ENCODE measurements at places on chromosomes 11 and 22.
A peak's percentile ranks its signal among the peaks of the same experiment; 100 is the strongest.

DNA sequence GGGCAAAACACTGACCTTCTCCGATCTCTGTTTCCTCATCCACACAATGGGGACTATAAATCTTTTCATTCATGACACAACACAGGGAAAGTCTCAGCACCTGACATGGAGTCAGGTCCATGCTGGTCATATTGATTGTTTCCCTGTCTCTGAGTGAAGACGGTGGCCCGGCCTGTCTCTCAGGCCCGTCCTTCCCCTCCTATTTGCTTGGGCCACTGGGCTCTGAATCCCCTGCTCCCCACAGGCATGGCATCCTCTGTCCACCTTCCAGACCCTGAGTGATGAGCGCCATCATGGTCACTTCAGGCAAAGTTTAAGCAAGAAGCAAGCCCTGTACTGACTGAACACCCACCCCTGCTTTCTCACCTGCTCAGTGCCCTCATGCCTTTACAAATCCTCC is 113.3 kb upstream of the ALX4 start:
- DNase-seq = no peak

DNA sequence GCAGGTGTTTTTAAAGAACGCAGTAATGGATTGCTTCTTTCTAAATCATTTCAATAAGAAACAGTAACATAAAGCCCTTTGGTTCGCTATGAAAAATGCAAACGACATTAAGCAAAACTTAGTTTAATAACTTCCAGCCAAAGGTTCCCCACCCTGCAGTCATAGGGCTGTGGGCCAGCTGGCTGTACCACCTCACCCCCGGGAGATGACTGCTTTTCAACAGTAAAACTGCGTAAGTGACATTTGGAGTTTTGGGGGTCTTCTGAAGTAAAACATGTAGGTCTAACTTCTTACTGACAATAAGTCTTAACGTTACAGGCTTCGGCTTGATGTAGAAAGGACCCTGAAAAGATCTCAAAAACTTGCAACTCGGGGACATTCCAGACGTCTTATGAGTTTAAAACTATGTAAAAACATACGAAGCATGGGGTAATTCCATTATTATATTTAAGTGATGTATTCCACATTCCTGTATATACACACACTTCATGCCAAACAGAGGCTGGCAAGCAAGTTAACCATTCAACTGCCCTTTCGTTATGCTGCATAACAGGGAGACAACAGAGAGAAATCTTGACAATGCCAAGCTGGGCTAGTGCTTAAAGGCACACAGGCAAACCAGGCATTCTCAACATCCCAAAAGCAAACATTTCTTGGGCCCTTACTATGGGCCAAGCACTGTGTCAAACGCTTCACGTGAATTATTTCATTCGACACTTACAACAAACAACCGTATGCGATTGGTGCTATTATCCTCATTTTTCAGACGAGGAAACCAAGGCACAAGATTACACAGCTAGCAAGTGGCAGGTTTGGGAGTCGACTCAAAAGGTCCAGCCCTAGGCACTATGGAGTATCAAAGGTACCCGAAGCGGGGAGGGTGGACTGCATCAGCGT is 1.2 kb downstream of the MRTFA start:
- peak; percentile 22 for DNase-seq

DNA sequence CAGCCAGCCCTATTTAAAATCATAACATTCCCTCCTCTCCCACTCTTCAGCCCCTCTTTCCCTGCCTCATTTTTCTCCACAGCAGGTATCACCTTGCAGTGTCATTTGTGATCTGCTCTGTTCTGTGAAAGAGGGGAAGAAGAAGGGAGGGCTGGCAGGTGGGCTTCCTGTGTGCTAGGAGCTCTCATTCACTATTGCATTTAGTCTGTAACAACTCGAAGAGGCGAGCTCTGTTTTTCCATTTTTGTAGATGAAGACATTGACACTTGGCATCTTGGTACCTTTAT is 52.1 kb upstream of the CRYBB3 start:
- DNase-seq = no peak

- no peak for DNase-seq
Measured at GRCh38 chr22:44671742-44672141, 30.3 kb upstream of the PRR5 start.

- DNase-seq = no peak
Measured at GRCh38 chr11:119117004-119117706, 4.2 kb upstream of the HINFP start.

- no peak for DNase-seq
Measured at GRCh38 chr11:125075242-125075625, 12.1 kb downstream of the SLC37A2 start.

DNA sequence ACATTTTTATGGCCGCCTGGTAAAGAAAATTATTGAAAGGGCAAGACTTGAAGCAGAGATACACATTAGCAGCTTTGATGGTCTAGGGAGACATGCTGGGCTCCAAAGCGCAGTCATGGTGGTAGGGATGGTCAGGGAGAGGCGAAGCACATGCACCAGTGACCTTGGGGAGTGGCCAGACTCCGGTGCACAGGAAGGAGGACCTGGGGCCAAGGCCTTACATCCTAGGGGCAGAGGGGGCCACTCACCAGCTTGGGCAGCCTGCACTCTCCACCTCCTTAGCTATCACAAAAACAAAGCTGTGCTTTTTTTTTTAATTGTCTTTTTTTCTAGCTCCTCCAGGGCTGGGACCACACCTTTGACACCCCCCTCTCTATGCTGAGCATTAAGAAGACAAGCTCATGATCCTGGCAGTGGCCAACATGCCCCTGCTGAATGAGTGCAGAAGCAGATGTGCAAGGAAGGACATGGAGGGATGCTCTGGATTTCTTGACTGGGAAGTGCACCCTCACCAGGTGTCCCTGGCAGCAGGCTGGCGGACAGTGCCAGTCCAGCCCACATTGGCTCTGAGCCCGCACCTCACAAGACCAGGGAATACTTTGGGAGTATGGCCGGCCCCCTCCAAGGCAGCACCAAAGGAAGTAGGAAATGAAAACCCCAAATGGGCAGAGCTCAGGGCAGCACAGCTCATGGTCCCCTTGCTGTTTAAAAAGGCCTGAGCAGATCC is 619.9 kb downstream of the TBC1D22A start:
- DNase-seq = no peak

DNA sequence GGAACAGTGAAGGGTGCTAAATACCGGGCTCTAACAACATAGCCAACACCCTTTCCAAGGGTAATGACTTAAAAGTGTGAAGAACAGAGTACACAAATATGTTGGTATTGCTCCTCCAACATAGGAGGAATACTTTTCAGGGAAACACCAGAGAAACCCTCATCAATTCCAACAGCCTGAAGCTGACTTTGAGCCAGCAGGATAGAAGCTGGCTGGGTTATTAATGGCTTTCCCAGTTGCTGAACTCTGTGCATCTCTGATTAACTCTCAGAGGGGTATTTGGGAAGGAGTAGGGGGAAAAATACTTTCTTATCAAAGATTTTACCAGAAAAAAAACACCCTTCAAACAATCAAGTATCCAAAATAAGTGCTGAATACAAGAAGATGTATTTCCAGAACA is 95.6 kb downstream of the AMBRA1 start:
- DNase-seq = no peak

DNA sequence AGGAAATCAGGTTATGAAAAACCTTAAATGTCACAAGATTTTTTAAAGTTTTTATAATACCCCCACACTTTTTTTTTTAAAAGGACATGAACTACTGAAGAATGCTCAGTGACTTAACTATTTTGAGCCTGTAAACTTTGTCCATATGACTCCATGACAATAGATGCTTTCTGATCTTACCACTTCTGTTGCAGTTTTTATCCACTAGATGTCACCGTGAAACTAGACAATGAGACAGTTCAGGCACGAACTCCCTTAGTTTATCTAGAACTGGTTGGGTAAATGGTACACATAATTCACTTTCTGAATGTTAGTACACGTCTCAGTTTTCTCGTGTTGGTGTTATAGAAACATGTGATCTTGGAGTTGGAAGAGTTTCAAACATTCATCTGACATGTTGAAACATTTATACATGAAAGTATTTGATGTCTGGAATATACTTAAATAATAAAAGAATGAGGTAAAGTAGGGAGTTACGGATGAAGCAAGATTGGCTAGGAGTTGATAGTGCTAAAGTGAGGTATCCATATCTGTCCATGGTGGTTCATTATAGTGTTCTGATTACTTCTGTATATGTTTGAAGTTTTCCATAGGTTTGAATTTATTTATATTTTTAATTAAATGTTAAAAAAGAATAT is 8.1 kb downstream of the CCDC15 start:
- DNase-seq = peak; percentile 73

DNA sequence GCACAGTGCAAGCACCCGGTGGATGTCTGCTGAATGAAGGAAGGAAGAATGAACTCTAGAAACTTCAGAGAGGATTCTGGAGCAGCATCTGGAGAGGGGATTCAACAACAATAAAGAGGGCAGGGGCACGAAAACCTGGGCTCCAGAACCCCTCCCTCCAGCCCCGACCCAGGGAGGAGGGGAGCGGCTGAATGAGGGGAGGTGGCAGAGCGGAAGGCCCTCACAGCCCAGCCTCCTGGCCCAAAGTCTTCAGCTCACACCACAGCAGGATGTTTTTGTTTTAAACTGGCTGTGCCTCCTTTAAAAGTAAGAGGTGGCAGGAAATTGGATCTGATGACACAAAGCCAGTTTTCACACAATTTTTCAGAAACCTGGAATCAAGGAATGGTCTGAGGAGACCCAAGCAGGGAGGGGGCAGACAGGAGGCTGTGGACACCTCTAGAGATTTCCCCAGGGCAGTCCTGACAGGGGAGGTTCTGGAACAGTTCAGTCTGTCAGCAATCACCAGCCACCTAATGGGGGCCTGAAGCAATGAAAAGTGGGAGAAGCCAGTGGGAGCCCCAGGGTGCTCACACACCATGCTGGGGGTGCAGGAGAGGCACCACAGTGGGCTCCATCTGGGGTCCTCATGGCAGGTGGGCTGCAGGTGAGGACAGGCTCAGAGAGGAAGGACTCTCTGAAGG is 44.4 kb upstream of the TCF20 start:
- no peak for DNase-seq

- no peak for DNase-seq
Measured at GRCh38 chr11:10955616-10956015, 97.8 kb upstream of the ZBED5 start.

GRCh38 chr22:41841085-41841712 is 8.3 kb downstream of the SREBF2 start:
- DNase-seq = no peak

GRCh38 chr11:77560605-77561004 is 29.1 kb upstream of the AQP11 start:
- peak; percentile 80 for DNase-seq

DNA sequence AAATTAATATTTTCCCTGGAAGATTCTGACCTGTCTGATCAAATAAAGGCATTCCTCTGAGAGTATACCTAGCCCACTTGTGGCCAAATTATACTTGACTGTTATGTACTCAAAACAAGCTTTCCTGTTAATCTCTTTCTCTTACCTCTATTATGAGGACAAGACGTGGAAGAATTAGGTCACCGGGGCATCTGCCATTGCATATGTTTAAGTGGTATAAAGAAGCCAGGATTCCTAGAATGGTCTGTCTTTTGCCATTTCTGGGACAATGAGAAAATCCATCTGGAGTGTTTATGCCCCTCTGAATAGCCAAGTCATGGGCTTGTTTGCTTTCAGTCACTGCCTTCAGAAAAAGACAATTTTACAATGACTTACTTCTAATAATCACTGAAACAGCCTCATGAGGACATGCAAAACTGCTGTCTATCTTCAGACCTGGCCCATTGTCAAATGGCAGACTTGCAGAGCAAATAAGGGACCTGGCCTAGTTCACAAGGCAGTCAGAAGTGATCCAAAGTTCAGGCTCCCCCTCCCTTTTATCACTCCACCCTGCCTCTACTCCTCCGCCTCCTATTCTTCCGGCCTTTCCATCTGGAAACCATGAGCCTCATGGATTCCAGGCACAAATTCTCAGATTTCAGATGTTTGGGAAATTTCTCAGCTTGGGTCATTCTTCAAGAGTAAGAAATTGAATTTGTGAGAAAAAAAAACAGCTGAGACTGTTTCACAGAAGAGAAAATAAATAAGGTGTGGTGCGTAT is 128.1 kb upstream of the LDLRAD3 start:
- no peak for DNase-seq

GRCh38 chr11:83816572-83817187 is 530.5 kb upstream of the CCDC90B start:
- peak; percentile 34 for DNase-seq

DNA sequence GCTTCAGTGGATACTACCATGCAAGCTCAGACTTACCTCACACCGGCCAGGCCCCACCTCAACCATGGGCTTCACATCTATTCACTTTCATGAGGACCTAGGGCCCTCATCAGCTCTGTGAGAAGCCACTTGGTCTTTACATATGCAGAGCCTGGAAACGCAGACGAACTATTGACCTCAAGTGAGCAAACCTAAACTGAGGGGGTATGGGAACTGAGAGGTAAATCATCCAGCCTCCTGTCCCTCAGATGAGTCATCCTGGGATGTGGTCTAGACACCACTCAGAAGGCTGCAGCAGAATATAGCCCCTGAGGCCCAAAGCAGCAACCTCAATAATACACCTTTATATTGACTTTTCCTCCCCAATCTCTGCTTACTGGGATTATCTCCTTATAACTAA is 578.0 kb downstream of the INSC start:
- peak; percentile 68 for DNase-seq

DNA sequence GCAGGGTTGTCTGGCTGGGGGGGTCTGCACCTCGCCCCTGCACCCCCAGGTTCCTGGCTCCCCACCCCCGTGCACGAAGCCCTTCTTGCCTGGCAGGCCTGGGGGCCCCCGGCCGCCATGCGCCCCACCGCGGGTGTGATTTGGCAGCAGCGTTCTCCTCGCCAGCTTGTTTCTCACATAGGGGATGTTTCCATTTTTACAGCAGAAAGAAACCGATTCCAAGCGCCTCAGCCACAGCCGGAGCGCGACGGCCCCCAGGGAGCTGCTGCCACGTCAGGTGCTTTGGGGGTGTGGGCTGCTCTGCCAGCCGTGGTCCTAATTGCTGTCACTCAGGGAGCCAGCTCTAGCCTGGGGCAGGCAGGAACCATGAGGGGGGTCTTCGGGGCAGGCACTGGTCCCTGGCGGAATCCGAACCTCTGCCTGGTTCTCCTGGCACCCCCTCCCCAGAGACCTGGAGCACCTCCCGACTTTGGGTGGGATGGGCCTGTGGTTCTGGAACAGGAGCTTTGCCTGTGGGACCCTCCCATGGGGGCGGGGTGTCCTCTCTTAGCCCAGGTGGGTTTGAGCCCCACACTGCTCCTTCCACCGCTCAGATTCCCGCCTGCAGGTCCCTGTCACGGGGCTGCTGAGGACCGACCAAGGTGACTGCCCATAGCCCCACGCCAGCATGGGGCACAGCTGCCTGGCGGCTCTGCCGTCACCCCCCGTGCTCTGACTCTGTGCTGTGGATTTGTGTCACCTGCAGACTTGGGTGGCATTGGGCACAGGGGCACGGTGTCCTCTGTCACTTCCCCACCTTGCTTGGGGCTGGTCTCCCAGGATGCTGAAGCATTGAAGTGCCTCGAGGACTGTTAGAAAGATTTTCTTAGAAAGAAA is 54.0 kb downstream of the RTN4R start:
- DNase-seq = no peak

DNA sequence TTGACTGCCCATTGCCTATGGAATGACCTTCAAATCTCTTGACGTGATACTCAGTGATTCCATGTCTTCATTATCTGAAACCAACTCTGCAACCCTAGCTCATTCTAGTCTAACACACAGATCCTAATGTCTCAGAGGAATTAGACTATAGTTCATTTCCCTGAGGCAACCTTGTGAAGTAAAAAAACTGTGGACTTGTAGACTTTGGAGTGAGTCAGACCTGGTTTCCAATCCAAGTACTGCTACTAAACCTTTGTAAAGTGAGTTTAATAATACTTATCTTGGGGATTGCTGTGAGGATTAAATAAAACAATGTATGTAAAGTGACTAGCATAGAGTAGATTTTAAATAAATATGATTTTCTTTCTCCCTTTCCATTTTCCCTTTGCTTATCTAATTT is 226.1 kb downstream of the BLID start:
- no peak for DNase-seq

Measured in kidney tubule cell (primary cell).